Nephron progenitor cell (in vitro differentiated cells): ENCODE measurements at places on chromosomes 7 and 10.

GRCh38 chr7:118747473-118747872 is 523.0 kb downstream of the ANKRD7 start:
- no peak for DNase-seq

GRCh38 chr7:69374044-69374425 is 224.2 kb upstream of the AUTS2 start:
- no peak for DNase-seq

GRCh38 chr7:122762071-122762470 is 59.3 kb upstream of the RNF148 start:
- DNase-seq, result no peak

DNA sequence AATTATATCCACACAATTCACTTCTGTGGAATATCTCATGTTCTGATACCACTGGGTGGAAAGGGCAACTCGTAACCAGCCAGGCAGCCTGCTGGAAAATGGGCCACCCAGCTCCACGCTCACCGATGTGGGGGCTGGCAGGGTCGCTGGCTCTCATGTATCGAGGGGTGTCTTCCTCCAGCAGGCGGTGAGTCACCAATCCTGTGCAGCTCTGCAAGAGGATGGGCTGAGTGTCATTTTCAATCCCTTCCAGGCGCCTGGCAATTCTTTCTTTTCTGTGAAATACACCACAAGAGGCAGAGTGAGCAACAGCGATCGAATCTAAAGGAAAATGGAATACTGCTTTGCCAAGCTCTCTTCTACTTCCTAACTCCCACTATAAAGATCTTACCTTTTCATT is 80.1 kb downstream of the SVIL start:
- DNase-seq, result no peak

DNA sequence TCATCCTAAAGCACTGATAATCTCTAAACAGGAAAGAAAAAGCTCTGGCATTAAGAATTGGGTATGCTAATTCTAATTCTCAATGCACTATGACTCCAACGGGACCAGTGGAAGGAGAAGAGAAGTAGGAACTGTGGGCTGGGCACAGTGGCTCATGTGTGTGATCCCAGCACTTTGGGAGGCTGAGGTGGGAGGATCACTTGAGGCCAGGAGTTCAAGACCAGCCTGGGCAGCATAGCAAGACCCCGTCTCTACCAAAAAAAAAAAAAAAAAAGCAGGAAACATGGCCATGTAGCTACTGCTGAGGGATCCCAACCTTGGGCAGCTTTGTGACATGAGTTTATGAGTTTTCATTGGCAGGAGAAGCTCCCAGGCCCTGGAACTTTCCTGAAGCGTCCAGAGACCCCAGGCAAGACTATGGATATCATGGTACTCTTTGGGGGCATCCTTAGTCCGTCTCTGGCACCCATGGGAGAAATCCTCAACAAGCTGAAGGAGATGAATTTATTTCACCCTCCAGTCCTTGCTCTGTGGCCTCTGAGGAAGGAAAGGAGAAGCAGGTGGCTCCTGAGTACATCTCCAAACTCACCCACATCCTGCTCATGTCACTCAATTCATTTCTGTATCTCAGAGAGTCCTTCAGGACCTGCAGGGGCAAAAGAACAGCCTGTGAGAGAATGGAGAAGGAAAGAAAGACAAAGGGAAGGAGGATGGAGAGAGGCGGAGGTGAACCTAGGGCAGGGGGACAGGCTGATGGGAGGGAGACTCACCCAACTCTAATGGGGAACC is 99.5 kb downstream of the SPDYE5 start:
- DNase-seq, result no peak

DNA sequence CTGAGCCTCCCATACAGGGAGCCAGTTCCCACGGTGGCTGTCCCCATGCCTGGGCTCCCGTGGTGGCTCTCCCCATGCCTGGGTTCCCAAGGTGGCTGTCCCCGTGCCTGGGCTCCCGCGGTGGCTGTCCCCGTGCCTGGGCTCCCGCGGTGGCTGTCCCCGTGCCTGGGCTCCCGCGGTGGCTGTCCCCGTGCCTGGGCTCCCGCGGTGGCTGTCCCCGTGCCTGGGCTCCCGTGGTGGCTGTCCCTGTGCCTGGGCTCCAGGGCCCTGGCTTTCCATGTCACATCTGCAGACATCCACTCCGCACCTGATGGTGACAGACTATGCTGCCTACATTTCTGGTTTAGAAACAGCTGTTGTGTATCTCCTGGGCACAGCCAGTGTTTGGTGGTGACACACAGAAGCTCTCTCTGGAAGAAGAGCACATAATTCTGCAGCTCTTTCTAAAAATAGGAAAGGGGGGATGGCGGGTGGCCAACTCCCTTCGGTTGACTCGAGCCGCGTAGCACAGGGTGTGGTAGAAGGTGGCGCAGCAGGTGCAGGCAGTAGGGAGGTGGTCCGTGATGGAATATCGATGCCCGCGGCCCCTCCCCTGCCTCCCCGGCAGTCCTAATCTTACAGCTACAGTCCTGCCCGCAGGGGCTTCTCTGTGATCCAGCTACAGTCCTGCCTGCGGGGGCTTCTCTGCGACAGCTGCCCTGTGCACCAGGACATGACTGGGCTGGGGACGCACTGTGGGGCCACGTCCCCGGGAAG is 251.2 kb downstream of the DNAJB6 start:
- DNase-seq, result no peak

DNA sequence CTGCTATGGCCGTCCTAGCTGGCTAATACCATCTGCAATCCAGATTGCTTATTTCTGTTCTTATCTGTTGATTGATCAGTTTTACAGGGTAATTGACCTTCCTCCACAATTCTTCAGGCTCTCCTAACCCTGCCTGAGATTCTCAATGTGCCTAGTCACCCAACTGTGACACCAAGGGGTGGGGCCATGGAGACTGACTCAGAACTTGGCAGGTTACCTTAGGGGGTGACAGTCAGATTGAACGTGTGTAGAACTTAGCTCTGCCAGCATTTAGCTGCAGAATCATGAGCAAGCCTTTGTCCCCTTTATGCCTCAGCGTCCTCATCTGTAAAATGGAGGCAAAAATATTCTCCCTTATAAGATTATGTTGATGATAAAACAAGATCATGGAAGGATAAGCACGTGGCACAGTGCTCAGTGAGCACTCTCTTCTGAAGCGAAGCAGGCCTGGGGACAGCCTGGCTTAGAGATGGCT is 19.1 kb upstream of the LEP start:
- DNase-seq, result no peak
